ENCODE measurements at places on chromosomes 4 and X. TPM values are rescaled to one million over a fixed set of nuclear protein-coding genes. Genes with fewer than 3 reads are reported as not detected.

GRCh38 chrX:20265726-20266681 is 705 bp downstream of the RPS6KA3 start:
- H3K27me3 ChIP-seq = no peaks in the 10 kb centered on the region
- H3K27ac ChIP-seq = peak overlapping the region; percentile 69
- H3K4me3 ChIP-seq = peak overlapping the region; percentile 61
- no peak for DNase-seq

DNA sequence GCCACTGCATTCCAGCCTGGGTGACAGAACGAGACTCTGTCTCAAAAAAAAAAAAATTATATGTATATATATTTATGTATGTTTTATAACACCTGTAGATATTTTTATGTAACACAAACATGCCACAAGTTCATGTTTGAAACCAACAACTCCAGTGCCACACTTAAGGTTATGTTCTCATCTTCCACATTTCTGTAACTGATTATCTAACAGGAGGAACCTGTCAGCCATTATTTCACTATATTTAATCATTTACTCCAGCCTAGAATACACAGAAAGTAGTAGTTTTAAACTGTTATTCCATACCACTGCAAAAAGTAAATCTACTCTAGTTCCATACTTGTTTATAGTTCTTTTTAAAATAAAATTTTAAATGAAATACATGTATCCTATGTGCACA is 32.3 kb downstream of the MCUB start:
- H3K4me3 ChIP-seq = no peak overlapping the region
- H3K36me3 ChIP-seq = no peaks in the 10 kb centered on the region
- peaks cover 5% of the 10 kb centered on the region for H3K4me1 ChIP-seq
- H3K27me3 ChIP-seq = no peaks in the 10 kb centered on the region

DNA sequence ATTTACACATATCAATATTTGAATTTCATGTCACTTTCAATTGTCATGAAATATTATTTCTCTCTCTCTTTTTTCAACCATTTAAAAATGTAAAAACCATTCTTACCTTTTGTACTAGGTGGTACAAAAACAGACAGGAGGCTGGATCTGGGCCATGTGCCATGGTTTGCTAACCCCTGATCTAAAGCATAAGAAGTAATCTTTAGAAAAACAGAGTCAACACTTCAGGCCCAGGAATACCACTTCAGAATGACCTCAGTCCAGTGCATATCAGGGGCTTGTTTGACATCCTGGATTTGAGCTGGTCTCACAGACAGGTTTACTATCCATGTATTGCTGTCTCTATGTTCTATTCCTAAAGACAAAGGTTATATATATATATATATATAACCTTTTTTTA is 102.5 kb downstream of the DCHS2 start:
- no peaks in the 10 kb centered on the region for H3K27me3 ChIP-seq
- DNase-seq = no peak
- H3K4me3 ChIP-seq = no peak overlapping the region

Gene PAGE5
- not detected for total RNA-seq

Gene IL13RA1
- total RNA-seq = 106 TPM

DNA sequence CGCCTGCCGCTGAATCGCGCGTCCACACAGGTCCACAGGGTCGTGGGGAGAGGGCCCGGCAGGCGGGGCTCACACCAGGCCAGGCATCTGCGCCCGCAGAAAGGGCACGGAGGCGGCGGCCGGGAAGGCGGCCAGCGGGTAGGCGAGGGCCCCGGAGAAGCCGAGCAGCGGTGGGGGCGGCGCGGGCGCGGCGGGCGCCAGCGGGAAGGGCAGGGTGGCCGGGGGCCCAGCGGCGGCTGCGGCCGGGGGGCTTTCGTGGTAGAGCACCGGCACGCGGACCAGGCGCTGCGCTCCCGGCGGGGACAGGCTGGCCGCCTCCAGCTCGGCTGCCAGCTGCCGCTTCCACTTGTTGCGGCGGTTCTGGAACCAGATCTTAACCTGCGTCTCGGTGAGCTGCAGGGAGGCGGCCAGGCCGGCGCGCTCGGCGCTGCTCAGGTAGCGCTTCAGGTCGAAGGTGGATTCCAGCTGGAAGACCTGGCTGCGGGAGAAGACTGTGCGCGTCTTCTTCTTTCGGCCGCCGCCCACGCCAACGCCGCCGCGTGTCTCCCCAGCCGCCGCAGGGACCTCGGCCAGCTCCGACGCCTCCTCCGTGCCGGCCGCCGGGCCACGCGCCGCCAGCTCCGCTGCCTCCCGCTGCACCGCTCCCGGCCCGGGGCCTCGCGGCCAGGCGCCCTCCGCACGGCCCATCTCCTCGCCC is 3.9 kb downstream of the HMX1 start:
- H3K27ac ChIP-seq = no peak overlapping the region
- H3K4me3 ChIP-seq = no peak overlapping the region
- H3K4me1 ChIP-seq = no peaks in the 10 kb centered on the region
- H3K27me3 ChIP-seq = peaks cover 20% of the 10 kb centered on the region

DNA sequence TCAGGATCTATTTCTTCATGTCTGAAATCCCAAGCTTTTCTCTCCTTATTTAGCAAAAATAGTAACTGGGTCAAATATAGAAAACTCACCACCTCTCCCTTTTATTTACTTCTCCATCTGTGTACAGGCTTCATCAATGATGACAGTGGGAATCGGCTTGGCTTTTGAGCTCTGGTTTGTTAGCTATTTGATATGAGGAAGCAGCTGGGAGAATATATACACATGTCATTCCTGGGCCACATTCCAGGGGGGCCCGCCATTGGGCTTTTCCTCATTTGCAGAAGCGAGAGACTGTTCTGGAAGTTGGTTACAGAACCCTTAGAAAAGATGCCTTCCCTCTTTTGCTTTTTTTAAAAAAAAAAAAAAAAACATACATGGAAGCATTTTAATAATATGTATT is 107.4 kb upstream of the F9 start:
- no peak overlapping the region for H3K4me3 ChIP-seq
- H3K4me1 ChIP-seq = no peaks in the 10 kb centered on the region
- no peaks in the 10 kb centered on the region for H3K27me3 ChIP-seq
- H3K27ac ChIP-seq = no peak overlapping the region

All from PC-9 (cell line).